Cardiac muscle cell (in vitro differentiated cells and primary cell): ENCODE measurements at places on chromosomes 3 and 15. TPM values are rescaled to one million over a fixed set of nuclear protein-coding genes. Genes with fewer than 3 reads are reported as not detected.

KLF13 gene
- polyA plus RNA-seq: 15.1 and 34.8 TPM in 2 replicates

DNA sequence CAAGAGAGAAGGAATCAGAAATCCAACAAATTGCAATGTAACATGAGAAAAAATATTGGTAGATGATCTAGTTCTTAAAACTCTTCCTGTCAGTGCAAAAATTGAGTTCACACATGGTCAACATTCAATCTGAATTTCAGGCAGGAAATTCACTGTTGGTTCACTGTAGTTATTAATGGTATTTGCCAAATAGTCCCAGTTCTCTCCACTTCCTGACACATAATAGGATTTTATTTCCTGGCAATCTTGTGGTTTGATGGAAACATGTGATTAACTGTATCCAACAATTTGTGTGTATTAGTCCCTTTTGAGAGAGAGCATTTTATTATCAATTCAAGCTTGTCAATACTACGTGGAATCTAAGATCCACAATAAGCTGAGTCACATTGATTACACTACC, 1103.1 kb downstream of the ROBO2 start:
- DNase-seq: no peak
- H3K27ac ChIP-seq: no peak overlapping the region
- no peaks in the 10 kb centered on the region for H3K27me3 ChIP-seq
- no peaks in the 10 kb centered on the region for H3K36me3 ChIP-seq
- H3K4me3 ChIP-seq: no peak overlapping the region

DNA sequence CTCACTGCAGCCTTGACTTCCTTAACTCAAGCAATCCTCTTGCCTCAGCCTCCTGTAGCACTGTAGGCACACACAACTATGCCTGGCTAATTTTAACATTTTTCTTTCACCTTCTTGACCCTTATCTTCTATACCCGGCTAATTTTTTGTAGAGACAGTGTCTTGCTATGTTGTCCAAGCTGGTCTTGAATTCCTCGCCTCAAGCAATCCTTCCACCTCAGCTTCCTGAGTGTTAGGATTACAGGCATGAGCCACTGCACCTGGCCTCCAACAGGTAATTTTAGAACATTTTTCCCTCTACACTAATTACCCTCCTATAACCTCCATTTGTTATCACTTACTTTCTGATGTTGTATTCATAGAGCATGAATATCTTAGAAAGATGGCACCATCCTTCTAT, 60.3 kb downstream of the SPG11 start:
- no peak for DNase-seq
- peaks cover 38% of the 10 kb centered on the region for H3K36me3 ChIP-seq
- no peaks in the 10 kb centered on the region for H3K27me3 ChIP-seq

DNA sequence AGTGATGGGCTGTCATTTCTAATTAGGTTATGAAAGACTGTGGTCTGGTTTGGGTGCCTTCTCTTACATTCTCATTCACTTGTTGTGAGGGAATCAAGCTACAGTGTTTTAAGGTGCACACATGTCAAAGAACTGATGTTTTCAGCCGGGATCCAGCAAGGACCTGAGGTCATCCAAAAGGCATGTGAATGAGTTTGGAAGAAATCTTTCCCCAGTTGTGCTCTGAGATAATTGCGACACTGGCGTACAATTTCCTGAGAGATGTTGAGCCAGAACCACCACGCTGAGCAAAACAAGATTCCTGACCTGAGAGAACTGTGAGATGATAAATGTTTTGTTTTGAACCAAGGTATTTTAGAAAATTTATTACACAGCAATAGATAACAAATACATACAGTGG, 295.3 kb upstream of the SLITRK3 start:
- H3K27ac ChIP-seq: no peak overlapping the region
- H3K36me3 ChIP-seq: no peaks in the 10 kb centered on the region
- H3K4me1 ChIP-seq: no peaks in the 10 kb centered on the region
- no peaks in the 10 kb centered on the region for H3K27me3 ChIP-seq
- no peak overlapping the region for H3K4me3 ChIP-seq

GRCh38 chr3:21752749-21753347, 1.8 kb upstream of the ZNF385D start:
- no peaks in the 10 kb centered on the region for H3K4me1 ChIP-seq
- peak; percentile 75 for DNase-seq
- H3K27me3 ChIP-seq: no peaks in the 10 kb centered on the region

- DNase-seq: no peak
- H3K27ac ChIP-seq: no peak overlapping the region
- no peak overlapping the region for H3K4me3 ChIP-seq
- no peaks in the 10 kb centered on the region for H3K36me3 ChIP-seq
- no peaks in the 10 kb centered on the region for H3K27me3 ChIP-seq
Observed at GRCh38 chr15:63392361-63393009, 10.8 kb upstream of the CA12 start.
